ENCODE measurements at places on chromosomes 3 and 15. TPM values are rescaled to one million over a fixed set of nuclear protein-coding genes. Genes with fewer than 3 reads are reported as not detected.
A peak's percentile ranks its signal among the peaks of the same experiment; 100 is the strongest.

Gene USP3
- 40.2 TPM for polyA plus RNA-seq

Gene GALNT15
- 2.2 TPM for polyA plus RNA-seq

DNA sequence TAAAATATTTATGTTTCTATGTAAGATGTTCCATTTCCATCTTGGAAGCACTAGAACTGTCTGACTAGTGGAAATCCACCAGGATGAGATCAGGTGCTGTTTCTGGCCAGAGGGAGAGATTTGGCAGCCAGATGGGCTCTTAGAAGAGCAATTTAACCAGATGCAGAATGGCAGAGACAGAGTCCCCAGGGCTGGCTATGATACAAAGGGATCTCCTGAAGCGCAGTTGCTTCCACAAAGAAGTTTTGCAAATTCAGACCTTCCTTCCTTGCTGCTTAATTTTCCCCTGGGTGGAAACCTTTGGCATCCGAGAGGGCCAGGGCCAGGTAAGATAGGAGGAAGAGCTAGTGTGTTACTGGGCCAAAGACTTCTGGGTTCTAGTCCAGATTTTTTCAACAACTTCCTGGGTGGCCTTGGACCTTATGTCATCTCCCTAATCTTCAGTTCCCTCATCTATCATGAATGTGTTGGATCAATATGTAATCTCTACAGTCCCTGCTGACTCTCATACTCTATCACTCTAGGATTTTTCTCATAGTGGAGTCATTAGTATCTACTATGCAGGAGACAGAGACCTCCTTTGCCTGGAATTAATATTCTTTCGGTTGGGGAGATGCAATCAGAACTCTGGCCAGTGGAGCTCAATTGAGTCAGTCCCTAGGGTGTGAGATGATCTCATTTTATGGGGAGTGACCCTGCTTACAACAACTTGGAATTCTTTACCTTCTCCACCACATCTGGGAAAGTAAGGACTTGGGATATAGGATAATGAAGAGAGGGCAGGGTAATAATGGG lies 41.1 kb upstream of the NDUFB4 start:
- DNase-seq: no peak

- peak; percentile 62 for DNase-seq
Observed at GRCh38 chr15:100889385-100890050, 9.9 kb downstream of the ALDH1A3 start.

DNA sequence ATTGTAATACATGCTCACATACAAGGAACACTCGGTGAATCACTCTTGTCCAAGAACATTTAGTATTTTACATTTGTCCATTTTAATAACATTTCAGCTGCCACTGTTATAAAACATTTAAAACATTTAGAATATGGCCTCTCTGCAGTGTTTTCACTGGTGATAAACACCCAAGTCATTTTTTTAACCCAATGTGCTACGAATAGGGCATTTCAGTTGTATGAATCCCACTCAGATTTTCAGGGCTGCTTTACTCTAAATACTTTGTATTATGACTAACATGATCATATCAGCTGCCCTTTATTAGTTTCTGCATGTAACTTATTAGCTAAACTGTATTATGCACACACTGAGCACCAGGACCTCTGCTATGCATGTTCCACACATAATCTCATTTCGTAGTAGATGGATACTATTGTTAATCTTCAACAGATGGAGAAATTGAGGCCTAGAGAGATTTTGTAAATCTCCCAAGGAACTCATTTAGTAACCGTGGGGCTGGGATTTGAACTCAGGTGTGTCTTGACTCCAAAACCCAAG lies 148.6 kb upstream of the CDIN1 start:
- no peak for DNase-seq

DNA sequence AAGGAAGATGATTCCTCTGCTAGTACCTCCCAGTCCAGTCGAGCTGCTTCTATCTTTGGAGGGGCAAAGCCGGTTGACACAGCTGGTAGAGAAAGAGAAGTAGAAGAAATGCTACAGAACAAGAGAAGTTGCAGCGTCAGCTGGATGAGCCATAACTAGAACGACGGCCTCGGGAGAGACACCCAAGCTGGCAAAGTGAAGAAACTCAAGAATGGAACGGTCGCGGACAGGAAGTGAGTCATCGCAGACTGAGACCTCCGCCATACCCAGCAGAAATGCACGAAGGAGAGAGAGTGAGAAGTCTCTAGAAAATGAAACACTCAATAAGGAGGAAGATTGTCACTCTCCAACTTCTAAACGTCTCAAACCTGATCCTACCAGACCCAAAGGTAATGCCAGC lies 19.0 kb upstream of the PARP14 start:
- DNase-seq: no peak

Gene GP9
- polyA plus RNA-seq: 0.86 TPM

DNA sequence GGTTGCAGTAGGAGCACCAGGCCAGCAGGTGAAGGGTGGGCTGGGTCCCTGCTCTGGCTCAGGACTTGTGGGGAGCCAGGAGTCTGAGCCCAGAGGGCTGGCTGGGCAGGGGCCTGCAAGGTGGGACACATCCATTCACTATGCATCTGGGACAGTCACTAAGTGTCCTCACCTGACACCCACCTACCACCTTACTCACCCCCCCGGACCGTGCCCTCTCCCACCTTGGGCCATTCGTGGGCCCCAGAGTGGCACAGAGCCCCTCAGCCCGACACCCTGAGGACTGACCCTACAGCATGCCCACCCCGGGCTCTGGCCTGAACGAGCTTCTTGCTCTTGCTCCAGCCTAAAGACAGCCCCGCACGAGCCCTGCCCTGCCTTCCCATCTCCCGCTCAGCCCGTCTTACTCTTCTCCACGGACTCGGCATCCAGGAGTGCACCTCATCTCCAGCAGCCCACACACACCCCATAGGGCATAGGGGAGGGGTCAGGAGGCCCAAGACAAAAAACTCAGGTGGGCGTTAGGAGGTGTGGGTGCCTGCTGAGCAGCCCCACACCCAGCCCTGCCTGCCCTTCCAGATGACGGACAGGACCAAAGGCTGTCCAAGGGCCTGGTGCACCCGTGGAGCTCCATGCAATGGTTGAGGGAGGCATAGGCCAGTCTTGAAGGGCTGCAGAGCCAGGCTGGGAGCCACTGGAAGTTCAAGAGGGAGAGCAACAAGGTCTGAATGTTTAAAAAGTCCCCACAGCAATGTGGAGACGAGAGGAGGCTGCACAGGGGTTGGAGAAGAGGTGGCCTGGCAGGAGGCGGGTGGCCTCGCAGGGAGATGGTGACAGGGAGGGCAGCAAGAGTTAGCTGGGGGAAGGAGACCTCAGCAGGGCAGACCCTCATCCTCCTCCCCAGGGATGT lies 27.0 kb downstream of the PTH1R start:
- no peak for DNase-seq

Gene CD47
- polyA plus RNA-seq: 45.0 TPM

Gene LIPH
- 3.6 TPM for polyA plus RNA-seq

Gene GOLGA8T
- polyA plus RNA-seq: not detected

GRCh38 chr3:14301558-14301957 lies 100.8 kb upstream of the SLC6A6 start:
- DNase-seq: no peak

Gene P4HTM
- polyA plus RNA-seq: 53.3 TPM

DNA sequence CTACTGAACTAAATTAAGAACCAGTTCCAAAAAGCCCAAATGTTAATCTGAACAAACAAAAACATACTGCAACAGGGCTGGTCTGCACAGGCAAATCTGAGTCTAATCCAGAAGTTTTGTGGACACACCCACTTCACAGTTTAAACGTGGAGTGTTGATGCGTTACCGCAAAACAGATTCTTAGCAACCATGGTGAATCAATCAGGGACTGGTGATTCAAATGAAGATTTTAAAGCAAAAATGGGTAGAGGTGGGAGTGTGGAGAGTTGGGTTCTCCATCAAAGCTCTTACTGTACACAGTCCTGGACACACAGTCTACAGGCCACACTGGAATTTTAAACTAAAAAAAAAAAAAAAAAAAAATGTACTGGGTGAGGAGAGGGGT lies 5.2 kb downstream of the ANXA2 start:
- DNase-seq: peak; percentile 73

DNA sequence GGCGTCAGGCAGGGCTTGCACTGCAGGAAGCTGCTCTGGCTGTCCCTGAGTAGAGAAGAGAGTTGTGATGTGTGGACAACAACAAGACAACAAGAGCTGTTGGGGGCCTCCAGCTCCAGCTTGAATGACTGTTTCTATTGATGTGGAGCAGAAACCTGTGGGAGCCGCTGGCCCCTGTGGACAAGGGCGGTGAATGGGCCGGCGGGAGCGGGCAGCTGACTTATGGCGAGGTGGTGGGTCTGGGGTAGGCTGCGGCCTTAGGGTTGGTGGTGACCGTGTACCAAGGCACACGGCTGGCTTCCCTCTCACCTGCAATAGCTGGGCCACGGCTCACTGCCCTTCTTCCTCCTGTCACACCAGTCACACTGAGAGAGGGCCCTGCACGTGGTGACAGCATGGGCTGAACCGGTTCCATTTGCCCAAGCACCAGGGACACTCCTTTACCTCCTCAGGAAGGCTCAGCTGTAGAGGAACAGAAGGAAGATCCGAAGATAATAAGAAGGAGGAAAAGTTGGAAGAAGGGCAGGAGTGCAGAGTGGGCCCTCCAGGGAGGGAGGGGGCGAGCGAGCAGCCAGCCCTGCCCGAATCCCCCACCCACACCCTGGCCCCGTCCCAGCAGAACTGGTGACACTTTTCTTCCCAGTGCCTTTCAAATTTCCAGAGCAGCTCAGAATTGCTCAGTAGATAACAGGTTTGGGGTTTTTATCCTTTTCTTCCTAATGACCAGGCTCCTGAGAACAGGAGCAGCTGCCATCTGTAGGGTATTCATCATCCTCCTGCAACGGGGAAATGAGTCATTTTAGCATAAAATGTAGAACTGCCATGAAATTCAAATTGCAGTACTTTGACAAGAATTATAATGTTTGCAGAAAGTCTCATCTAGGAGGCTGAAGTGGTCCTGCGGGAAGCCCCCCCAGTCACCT lies 136.9 kb downstream of the TJP1 start:
- DNase-seq: no peak

DNA sequence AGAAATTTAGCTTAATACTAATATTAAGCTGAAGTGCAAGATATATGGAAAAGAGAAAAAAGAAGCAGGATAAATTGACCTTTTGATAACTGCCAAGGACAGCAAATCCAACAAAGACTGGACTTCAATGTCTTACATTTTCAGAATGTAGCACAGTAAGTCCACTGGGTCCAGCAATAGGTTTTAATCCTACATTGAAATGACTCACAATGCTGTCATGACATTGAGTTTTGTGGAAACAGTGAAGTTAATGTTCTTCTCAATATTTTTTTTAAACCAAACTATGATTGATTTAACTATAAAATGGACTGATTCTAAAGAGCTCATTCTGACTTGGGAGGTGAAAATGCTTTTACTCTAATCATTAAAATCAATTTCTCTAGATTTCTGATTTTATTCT lies 166.6 kb upstream of the ZNF717 start:
- no peak for DNase-seq

- no peak for DNase-seq
Observed at GRCh38 chr15:80530737-80531365, 126.7 kb downstream of the ARNT2 start.

Gene NOX5
- 0.73 TPM for polyA plus RNA-seq

Data from renal pelvis (tissue), 12 donors.